ENCODE measurements at places on chromosomes 2 and 18. TPM values are rescaled to one million over a fixed set of nuclear protein-coding genes. Genes with fewer than 3 reads are reported as not detected.

DNA sequence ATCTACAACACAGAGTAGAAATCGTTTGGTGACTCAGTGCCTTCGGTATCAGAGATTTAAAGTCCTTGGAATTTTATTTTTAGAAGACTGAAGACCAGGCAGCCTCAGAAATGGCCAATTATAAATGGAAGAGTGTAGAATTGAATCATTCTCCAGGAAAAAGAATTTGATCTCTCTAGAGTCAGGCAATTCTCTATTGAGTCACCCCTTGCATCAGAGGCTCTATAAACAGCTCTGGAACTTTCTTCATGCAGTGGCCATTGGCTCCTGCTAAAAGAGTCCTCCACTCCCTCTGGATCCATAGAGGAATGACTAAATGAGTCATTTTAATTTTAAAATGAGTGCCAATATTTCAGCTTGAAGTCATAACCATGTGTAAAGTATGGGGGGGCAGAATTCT, 816.2 kb downstream of the TDRD15 start:
- H3K27me3 ChIP-seq: no peaks in the 10 kb centered on the region
- no peak for DNase-seq
- no peaks in the 10 kb centered on the region for H3K4me1 ChIP-seq
- no peaks in the 10 kb centered on the region for H3K36me3 ChIP-seq

GRCh38 chr2:12199491-12200211, 453.2 kb downstream of the LPIN1 start:
- peaks cover 7% of the 10 kb centered on the region for H3K4me1 ChIP-seq
- H3K4me3 ChIP-seq: no peak overlapping the region
- no peak for DNase-seq
- no peaks in the 10 kb centered on the region for H3K27me3 ChIP-seq
- no peaks in the 10 kb centered on the region for H3K36me3 ChIP-seq
- H3K27ac ChIP-seq: no peak overlapping the region

The PIKFYVE gene
- polyA plus RNA-seq: 29.0 TPM

- no peaks in the 10 kb centered on the region for H3K27me3 ChIP-seq
- no peak for DNase-seq
Measured at GRCh38 chr18:21762181-21762772, 21.7 kb downstream of the MIB1 start.

The MALL gene
- polyA plus RNA-seq: 17.4 TPM

DNA sequence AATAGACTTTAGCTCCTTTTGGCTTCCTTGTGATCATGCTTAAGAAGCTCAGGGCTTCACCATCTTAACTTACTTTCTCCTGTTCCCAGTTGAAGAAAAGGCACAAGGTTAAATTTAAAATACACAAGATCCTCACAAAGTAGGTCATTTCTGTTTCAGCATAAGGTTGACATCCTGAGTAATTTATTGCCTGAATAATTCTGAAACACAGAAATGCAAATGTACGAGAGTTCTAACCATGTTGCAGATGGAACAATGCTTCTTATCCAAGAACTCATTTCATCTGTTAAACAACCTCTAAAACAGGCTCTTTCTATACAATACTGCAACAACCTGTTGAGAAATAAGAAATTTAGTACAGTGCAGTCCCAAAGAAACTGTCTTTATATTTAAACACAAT, 395.2 kb downstream of the BCL11A start:
- H3K27ac ChIP-seq: no peak overlapping the region

The GREB1L gene
- polyA plus RNA-seq: 11.9 TPM

- no peak for DNase-seq
- no peak overlapping the region for H3K4me3 ChIP-seq
- no peaks in the 10 kb centered on the region for H3K27me3 ChIP-seq
- no peaks in the 10 kb centered on the region for H3K4me1 ChIP-seq
- no peaks in the 10 kb centered on the region for H3K36me3 ChIP-seq
- no peak overlapping the region for H3K27ac ChIP-seq
Measured at GRCh38 chr18:7737550-7737949, 170.4 kb downstream of the PTPRM start.

The CTAGE1 gene
- polyA plus RNA-seq: 5.2 TPM

- H3K27ac ChIP-seq: no peak overlapping the region
- H3K4me1 ChIP-seq: peaks cover 15% of the 10 kb centered on the region
- H3K27me3 ChIP-seq: no peaks in the 10 kb centered on the region
- no peaks in the 10 kb centered on the region for H3K36me3 ChIP-seq
- peak; percentile 17 for DNase-seq
Measured at GRCh38 chr18:46754661-46755292, 2.1 kb downstream of the ST8SIA5 start.
